Foreskin keratinocyte (primary cell): ENCODE measurements at places on chromosomes 7 and 10. TPM values are rescaled to one million over a fixed set of nuclear protein-coding genes. Genes with fewer than 3 reads are reported as not detected.

DNA sequence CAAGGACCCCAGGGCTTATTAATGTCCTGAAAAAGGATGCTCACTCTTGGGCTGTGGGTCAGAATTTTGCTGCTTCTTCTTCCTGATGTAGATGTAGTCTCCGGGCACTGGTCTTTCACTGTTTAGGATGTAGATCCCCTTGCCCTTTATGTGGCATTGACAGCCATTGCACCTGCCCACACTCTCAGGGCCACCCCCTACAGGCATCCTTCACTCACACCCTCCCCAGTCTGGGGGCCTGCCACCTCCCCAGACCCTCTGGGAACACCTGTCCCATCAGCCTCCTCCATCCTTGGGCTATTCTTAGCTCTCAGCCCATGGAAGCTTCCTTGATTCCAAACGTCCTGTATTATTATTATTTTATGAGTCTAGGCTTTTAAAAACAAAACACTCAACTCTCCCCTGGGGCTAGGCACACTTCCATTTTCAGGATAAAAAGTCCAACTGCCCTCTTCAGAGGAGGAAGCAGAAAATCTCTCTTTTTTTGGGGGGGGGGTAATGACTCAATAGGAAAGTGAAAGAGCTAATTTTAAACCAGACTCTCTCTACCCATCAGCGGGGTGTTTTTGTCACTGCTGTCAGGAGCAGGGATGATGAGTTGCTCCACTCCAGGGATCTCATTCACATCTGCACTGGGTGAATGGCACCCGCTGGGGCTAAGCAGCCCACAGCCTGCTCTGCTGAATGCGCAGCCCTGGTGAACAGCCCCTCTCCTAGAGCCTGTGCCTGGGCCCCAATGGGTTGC lies 11.5 kb upstream of the KLRG2 start:
- DNase-seq = no peak

- no peak for DNase-seq
Observed at GRCh38 chr7:1073142-1073977, 14.6 kb upstream of the GPER1 start.

GRCh38 chr10:77836299-77836820 lies 90.2 kb downstream of the DLG5 start:
- no peak for DNase-seq

NPY4R2 gene
- not detected in 2 replicates for total RNA-seq

NPM3 gene
- total RNA-seq = 126 and 136 TPM in 2 replicates

LIPM gene
- total RNA-seq = 0.11 TPM in 1 of 2 replicates, not detected in the other

CLDN3 gene
- total RNA-seq = not detected in 2 replicates

TLX1 gene
- not detected in 2 replicates for total RNA-seq
